ENCODE measurements at places on chromosomes 11 and 22.

DNA sequence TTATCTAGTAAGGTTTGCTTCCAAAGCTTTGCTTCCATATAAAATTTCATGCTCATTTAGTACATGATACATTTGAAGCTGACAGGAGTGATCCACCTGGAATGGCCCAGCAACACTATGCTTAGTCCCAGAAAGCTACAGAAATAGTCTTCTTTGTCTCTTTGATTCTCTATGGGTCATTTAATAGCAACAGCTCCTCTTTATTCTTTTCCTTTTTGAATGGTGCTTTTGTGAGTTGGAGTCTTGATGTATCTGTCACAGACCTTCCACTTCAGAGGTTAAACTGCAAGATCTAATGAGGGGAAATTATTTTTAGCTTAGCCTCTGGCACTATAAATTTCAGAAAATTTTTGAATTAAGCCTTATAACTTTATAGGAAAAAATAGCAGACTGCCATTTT lies 509.5 kb downstream of the KCNA4 start:
- no peak for DNase-seq

- DNase-seq = no peak
Observed at GRCh38 chr11:78262238-78262637, 73.5 kb downstream of the USP35 start.

GRCh38 chr11:27656806-27657483 lies 43.3 kb downstream of the BDNF start:
- no peak for DNase-seq

- DNase-seq = no peak
Observed at GRCh38 chr11:76419896-76420295, 24.9 kb upstream of the EMSY start.

GRCh38 chr22:50261615-50262459 lies at the start of gene MAPK12:
Gene MAPK12, minus strand, starts transcription at chr22:50261683. Its CDS starts 174 bp downstream, at chr22:50261509.
- peak; percentile 39 for DNase-seq

DNA sequence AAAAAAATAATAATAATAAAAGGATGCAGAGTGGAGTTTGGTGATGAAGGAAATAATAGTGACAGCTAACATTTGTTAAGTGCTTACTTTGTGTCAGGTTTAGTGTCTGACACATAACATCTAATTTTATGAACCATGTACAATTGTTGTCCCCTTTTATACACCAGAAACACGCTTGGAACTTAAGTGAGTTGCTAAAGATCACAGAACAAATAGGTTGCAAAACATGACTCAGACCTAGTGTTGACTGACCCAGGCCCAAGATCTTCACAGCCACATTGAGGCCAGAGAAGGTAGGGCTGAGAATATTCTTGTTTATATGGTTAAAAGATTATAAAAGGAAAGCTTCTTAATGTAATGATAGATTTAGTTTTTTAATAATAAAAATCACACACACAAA lies 25.6 kb upstream of the TMEM135 start:
- DNase-seq = no peak

GRCh38 chr11:126601136-126601535 lies 245.7 kb downstream of the ST3GAL4 start:
- no peak for DNase-seq

- peak; percentile 91 for DNase-seq
Observed at GRCh38 chr11:68014157-68014946, 4.2 kb downstream of the ALDH3B1 start.

- DNase-seq = no peak
Observed at GRCh38 chr22:22940961-22941605, 53.5 kb downstream of the IGLL5 start.

DNA sequence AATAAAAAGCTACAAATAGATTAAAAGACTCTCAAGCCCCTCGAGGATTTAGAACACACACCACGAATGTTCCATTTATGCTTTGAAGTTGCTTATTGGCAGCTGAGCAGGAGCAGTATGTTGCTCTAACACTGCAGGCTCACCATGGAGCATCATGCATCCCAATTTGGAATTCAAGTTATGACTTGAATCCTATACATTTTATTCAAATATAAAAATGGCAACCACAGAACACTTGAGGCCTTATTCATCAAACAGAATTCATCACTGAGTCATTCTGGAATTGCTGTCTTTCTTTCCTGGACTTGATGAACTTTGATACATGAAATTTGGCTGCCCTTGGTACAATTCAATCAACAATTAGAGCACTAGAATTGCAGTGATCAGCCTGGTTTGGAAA lies 24.5 kb upstream of the BLID start:
- peak; percentile 66 for DNase-seq

- no peak for DNase-seq
Observed at GRCh38 chr11:121161349-121161917, 60.4 kb downstream of the TECTA start.

GRCh38 chr11:59267196-59267595 lies 54.5 kb upstream of the MPEG1 start:
- peak; percentile 30 for DNase-seq

DNA sequence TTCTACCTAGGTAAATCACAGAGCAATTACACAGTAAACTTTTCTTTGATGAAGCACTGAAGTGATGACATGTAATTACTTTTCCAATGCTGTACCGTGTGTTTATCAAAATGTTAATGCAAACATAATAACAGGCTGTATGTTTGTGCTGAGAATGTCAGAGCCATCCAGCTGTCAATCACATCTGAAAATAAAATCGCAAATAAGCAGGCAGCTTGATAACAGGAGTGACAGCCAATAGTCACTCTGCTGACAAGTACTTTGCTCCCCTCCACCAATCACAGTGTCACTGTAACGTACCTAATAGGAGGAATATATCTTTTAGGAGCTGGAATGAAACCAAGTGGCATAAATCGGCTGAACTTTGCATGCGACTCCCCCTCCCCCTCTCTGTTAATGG lies 119.7 kb downstream of the KIRREL3 start:
- no peak for DNase-seq

DNA sequence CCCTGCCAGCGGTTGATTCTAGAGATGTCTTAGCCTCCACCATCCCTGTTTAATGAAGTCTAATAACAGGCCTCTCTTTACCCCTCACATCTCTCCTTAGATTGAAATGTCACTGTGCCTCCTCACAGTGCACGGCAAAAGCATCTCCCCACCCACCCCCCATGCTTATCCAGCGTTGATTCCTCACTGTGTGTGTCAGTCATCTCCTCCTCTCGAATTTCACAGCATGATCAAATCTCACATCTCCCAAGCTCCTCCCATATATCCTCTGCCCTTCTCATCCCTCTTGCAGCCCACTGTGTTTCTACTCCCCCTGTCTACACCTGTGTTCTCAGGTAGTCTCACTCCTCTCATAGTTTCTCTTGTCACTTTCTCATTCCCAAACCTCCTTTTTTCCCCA lies 84.6 kb downstream of the DBX1 start:
- no peak for DNase-seq

GRCh38 chr22:23088199-23088604 lies 17.9 kb downstream of the GNAZ start:
- DNase-seq = peak; percentile 19

DNA sequence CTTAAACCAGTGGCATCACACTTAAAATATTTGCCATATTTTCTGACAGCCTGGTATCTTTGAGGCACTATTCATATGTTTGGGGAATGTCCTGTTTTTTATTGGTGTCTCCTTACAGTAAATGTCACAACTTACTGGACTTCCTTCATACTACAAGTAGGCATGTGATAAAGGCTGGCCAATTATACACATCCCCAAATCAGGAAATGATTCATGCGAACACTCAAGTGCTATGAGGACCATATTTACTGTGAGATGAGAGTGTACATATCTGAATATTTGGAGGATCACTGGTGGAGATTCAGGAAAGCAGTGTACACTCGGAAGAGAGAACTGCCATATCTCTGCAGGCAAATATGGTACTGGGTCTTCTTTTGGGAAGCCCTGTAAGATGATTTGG lies 913.8 kb upstream of the CHORDC1 start:
- DNase-seq = no peak

DNA sequence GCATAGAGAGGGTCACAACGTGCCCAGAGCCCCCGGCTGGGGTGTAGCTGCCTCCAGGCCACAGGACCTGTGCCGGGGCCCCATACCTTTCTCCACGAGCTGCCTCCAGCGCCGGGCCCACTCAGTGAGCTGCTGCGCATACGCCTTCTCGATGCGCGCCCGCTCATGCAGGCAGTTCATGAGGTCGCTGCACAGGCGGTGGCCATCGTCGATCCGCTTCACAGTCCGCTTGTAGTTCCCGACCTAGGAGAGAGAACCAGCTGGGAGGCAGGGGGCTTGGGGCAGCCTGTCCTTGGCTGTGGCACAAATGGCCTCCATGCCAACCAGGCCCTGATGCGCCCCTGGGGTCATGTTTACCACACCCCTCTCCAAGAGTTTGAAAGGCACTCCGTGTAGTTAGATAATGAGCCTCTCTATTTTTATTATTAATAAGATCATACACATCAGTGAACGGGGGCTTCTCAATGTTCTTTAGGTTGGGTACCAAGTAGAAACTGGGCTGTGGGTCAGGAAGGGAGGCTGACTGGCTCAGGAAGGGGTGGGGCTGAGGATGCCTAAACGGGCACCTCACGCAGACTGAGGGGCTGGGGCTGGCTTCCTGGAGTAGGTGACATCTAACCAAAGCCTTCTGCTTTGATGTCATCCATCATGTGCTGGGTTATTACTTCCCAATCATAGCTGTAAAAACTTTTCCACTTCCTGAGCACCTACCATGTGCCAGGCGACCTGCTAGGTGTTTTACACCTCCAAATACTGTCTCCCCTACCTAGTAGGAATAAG lies 36.5 kb upstream of the ARFGAP3 start:
- no peak for DNase-seq

- no peak for DNase-seq
Observed at GRCh38 chr11:1153105-1153950, 4.4 kb upstream of the MUC5AC start.

DNA sequence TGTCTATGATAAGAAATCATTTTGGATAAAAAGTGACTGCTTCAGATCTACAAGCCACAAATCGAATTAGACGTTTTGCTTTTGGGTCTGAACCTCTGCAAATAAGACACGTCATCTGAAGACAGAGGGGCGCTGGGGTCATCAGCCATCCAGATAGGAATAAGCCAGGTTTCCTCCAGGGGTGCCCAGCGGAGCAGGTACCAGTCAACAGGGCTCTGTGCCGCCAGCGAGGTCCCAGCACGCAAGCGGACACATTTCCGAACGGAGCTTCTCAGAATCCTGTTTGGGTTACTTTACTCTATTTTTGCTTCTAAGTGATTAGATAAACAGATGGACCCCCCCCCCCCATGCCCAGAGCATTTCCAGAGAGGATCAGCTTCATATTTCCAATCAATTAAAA lies 873.8 kb downstream of the BRD1 start:
- no peak for DNase-seq

GRCh38 chr11:9179141-9179540 lies 86.0 kb downstream of the DENND5A start:
- no peak for DNase-seq

DNA sequence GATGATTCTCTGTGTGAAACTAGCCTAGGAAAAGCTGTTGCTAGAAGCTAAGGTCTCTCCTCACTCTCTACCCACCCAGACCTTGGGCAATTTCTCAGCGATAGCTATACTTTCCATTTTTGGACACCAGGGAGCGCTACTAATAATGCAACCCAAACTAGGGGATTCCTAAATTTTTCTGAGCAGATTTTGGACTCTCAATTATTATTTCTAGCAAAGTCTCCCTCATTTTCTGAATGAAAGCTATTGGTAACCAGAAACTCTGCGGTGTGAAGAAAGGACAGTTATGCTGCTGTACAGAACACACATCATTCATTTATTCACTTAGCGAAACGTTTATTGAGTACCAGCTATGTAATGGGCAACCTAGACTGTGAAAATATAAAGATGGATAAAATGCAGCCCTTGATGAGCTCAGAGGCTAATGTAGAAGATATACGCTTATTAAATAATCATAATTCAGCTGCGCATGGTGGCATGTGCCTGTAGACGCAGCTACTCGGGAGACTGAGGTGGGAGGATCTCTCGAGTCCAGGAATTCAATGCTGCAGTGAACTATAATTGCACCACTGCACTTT lies 6.1 kb upstream of the STIM1 start:
- peak; percentile 46 for DNase-seq

- no peak for DNase-seq
Observed at GRCh38 chr11:120899720-120900119, 124.2 kb upstream of the TBCEL start.

DNA sequence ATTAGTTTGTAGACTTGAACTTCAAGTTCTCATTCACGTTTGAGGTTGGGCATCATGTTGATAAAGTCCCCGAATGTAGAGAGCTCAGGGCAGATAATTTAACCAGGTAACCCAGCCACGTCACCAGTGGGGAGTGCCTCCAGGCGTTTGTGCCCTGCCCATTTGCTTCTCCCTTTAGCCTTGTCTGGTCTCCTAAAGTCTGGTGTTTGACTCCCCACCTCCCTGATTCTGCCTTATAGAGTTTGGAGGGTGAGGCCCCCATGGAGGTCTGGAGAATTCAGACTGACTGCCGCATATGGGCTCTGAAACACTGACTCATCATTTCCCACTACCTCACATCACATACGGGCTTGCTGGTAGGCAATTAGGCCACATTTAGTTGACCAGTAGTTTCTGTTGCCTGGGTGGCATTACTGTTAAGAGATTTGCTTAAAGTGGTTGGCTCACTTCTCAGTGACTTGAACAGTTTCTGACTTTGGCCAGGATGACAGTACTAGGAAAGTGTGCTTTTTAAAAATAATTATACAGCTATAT lies 99.3 kb upstream of the GAL start:
- DNase-seq = no peak

DNA sequence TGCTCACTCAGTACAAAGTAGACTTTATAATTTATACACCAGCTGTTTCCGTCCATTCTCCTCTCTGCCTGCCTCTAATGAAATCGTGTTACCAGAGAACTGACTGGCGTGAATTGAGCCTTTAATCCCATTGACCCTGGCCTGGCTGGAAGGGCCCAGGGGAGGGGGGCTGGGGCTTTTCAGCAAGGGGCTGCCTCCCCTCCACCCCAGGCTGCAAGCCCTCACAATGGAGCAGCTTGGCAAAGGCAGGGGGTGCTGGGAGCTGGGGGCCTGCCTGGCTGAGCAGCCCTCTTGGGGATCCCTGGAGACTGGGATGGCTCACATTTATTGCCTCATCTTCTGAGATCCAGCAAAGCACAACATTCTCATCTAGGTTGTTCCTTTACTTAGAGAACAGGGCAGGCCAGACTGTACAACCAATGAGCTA lies 25.8 kb upstream of the LMO1 start:
- DNase-seq = no peak

DNA sequence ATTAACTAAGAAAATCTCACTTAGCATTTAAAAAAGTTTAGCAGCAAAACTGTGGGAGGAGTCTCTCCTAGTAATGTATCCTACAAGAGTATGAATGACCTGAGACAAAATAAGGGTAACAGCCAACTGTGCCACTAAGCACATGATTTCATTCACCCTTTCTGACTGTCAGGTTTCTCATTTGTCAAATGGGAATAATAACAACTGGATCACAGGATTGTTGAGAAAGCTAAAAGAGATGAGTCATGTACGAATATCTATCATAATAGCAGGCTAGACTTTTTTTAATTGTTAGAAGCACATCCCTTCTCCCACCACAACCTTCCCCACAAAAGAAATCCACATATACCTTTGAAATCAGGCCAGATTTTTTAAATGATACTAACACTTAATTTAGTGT lies 39.5 kb downstream of the MTMR2 start:
- peak; percentile 60 for DNase-seq
